Heart right ventricle (tissue), 16 donors: ENCODE measurements at places on chromosomes 1 and 21. TPM values are rescaled to one million over a fixed set of nuclear protein-coding genes. Genes with fewer than 3 reads are reported as not detected.

Gene HCRTR1
- 0.42 TPM for total RNA-seq

Gene HHAT
- 2.6 TPM for total RNA-seq

Gene KIAA0040
- total RNA-seq = 7.5 TPM

Gene TFF3
- total RNA-seq = 1.6 TPM

Gene ROR1
- total RNA-seq = 17.9 TPM

Gene FAM72D
- not detected for total RNA-seq

Gene LCE3B
- not detected for total RNA-seq

Gene CBS
- total RNA-seq = 7.4 TPM

Gene GPATCH2
- 6.6 TPM for total RNA-seq

Gene MCOLN3
- total RNA-seq = 0.33 TPM

Gene FAM151A
- not detected for total RNA-seq

Gene NEGR1
- 4.5 TPM for total RNA-seq

Gene PSMG1
- 19.2 TPM for total RNA-seq

Gene C8A
- not detected for total RNA-seq

Gene TRPM2
- total RNA-seq = 1.3 TPM

Gene S100A5
- total RNA-seq = not detected

Gene SELENBP1
- 81.3 TPM for total RNA-seq

Gene RNU1-2
- total RNA-seq = 1,638 TPM
